ENCODE measurements at places on chromosomes 4 and X.
A peak's percentile ranks its signal among the peaks of the same experiment; 100 is the strongest.

DNA sequence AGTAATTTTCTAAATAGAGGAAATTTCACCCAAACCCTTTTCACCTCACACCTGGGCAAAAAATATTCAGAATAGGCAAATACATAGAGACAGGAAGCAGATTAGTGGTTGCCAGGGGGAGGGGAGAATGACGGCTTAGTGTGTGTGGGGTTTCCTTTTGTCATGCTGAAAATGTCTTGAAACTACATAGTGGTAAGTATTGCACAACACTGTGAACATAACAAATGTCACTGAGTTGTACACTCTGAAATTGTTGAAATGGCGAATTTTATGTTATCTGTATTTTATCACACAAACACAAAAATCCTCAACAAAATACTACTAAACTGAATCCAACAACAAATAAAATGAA lies 60.7 kb upstream of the PLAC1 start:
- no peak for DNase-seq

DNA sequence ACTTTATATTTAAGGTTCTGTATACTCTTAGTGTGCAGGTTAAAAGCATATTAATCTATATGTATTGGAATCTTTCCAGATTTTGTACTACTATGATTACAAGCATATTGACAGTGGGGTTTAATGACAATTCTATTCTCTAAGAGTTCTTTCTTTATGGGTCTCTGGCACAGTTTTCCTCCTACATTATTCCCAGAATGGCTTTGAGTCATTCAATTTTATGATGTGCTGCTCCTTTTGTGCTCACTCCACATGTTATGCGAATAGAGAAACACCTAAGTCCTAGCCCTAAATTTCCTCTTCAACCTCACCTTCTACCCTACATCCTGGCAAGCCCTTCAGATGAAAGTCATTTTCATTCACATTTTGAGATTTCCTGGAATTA lies 209.9 kb upstream of the DIAPH2 start:
- no peak for DNase-seq

DNA sequence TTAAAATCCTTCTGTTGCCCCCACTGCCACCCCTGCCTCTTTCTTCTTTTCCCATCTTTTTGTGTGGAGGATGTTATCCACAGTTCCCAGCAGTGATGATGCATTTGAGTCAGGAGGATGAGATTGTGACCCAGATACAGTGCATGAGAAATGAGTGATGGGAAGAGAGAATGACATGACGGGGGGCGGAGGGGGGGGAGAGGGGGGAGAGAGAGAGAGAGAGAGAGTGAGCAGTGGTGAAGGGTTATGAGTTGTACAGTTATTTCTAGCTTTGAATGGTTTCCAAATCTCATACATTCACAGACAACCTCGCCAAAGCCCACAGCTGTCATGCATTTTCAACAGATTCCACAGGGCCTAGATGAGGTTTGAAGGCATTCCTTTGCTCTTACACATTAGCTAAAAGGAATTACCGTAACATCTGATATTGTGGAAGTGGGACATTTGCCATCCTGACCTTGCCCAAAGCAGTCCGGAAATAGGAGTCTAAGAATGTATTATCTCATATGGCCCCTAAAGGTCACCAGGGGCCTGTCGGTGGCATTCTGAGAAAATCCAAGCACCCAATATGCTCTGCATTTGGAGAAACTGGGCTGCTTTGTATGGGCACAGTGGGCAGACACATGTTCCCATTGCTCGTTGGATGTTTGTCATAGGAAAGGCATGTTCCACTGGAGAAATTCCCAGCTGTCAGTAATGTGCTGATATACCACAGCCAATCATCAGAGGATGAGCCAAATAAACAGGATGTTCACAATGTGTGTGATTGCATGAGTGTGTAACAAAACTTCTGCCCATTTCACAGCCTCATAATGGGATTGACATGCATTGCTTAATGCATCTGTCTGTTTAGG lies 435.8 kb downstream of the SPRY1 start:
- DNase-seq: no peak

GRCh38 chr4:94160774-94161173 lies 46.9 kb upstream of the SMARCAD1 start:
- no peak for DNase-seq

GRCh38 chr4:159422626-159423025 lies 319.7 kb downstream of the RAPGEF2 start:
- DNase-seq: no peak

GRCh38 chr4:163941221-163941905 lies 446.9 kb downstream of the TMA16 start:
- no peak for DNase-seq

- DNase-seq: no peak
Measured at GRCh38 chr4:22794732-22795131, 102.0 kb downstream of the GBA3 start.

DNA sequence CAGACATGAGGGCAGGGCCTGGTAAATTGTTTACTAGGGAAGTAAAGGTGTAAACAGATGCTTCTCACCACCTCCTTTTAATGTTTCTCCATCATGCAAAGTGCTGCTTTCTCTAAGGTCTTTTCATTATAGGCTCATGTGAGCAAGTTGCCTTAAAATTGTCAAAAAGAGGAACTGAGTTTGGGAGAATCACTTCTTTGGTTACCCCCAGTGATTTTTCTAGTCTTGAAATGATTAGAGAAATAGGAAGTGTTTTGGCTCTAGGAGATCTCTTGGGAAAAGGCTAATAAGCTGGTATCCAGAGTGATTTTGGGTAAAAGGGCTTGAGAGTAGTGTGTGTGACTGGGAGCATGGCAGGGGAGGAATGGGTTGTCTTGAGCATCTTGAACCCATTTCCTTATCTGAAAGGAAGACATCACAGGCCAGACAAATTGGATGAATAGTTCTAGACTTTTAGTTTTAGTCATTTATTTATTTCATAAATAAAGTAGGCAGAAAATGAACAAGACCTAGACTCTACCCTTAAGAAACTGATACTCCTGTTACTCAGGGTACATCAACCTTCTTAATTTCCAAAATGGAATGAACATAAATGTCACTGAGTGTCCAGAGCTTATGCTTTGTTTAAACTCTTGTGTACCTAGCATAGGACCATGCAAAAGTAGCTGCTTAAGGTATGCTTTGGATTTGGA lies 14.2 kb downstream of the GRPR start:
- DNase-seq: no peak

DNA sequence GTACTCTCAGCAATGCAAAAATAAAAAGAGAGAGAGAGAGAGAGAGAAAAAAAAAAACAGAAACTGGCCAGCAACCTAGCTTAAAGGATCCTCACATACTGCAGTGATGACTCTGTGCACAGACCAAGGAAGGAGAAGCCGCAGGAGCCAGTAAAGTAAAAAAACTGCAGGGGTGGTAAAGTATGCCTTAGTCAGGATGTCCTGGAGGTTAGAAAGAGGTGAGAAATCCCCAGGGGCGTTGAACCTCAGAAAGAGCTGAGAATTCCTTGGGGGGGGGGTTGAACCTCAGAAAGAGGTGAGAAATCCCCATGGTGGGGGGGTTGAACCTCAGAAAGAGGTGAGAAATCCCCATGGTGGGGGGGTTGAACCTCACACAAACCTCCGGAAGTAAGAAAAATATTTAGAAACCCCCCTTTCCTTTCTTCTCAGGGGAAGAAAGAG lies 48.0 kb downstream of the MAGEA9 start:
- no peak for DNase-seq

GRCh38 chr4:112517067-112517634 lies 1.2 kb upstream of the NEUROG2 start:
- DNase-seq: no peak

- DNase-seq: no peak
Measured at GRCh38 chrX:39427492-39427891, 626.2 kb downstream of the MID1IP1 start.

DNA sequence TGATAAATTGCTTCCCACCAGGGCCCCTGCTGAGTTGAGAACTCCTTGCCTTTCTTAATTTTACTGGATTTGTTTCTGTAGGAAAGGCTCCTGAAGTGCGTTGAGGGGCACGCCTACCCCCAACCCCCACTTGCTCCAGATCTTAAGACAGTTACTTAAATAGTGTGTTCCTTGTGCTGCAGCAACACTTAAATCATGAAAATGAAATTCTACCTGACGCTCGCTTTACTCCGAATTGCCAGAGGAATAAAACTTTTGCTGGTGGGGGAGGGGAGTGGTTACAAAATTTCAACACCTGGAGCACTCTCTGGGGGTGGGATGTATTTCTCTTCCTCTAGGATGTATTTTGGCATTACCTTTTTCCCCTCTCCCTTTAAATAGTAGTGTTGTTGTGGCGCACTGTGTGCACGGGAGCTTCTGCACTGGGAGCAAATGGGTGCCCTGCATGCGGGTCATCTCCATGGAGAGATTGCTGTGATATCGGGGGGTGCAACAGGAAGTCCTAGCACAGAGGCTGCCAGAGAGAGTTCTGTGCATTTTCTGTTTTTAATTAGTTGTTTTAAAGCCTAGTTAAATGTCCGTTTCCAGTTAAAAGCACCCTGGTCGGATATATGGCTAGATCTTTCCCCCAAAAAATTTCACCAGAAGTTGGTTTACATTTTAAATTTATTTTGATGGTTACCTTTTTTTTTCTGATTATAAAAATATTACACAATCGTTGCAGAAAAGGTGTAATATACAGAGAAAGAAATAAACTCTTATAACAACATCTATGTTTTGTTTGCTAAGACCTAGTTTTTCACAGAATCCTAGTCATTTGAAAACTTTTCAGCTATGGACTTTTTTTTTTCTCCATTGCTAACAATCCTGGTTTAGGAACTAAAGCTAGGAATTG lies 207.7 kb downstream of the SOWAHB start:
- DNase-seq: no peak

DNA sequence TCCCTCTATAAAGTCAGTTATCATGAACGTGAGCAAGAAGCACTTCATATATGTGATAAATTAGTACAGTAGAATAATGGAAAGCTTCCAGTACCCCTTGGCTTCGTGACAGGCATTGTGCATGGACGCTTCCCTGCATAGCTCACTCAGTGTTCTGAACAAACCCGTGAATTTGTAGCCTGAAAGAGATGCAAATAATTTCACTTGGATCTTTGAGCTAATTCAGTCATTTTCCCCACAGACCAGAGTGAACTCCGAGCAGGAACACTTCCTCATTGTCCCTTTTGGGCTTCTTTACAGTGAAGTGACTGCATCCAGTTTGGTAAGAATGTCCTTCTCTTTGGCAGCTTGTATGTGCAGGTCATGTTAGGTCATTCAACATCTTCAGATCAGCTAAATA lies 50.1 kb downstream of the ADD1 start:
- DNase-seq: no peak

DNA sequence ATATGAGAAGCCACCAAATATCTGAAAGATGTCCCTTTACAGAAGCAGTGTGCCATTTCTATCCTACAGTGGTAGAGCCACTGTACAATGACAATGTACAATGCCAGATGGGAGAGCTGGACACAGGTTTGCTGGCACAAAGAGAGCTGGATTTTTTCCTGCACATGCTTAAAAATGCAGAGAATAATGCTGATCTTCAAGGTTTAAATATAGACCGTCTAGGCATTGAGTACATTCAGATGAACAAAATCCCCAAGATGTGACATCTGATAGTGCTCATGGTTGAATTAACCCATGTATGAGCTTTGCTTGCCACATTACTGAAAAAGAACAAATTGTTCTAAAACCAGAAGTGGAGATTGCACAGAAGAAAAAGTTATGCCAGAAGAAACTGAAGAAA lies 11.7 kb downstream of the ADGRL3 start:
- no peak for DNase-seq

- no peak for DNase-seq
Measured at GRCh38 chr4:5952286-5952974, 59.5 kb upstream of the CRMP1 start.

DNA sequence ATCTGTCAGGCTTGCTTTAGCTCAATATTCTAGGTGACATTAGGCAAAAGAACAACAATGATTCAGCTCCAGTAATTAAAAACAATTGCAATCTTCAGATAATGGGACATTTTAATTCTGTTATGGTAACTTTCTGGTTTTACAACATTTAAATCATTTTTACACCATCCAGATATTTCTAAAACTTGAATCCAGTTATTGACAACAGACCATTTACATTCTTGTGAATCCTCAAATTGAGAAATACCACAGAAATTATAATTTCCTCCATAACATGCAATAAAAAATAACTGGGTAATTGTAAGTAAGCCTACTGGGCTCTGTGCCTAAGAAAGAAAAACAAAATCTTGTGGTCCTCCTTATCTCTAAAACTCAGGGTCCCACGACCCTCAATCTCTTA lies 195.0 kb upstream of the S100G start:
- no peak for DNase-seq

- peak; percentile 9 for DNase-seq
Measured at GRCh38 chr4:25180524-25181131, 20.4 kb upstream of the SEPSECS start.

- DNase-seq: no peak
Measured at GRCh38 chr4:1542226-1542490, 135.9 kb upstream of the NKX1-1 start.

- no peak for DNase-seq
Measured at GRCh38 chrX:45046417-45046816, 154.3 kb downstream of the DIPK2B start.

DNA sequence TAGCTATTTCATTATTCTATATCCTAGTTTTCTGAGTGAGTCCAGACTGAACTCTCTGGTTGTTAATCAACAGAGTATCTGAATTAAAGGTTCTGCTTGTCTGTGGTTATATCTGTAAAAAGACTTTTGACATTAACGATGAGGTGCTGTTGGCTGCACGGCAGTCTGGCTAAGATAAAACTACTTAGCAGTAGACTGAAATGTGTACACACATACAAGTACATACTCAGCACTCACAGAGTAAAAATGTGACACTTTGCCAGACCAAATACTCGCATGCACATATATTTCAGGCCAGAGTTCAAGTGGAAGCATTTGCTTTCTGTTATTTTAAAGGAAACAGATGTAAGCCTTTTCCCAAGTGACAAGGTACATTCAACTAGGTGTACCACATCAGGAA lies 80.5 kb downstream of the PRDM5 start:
- no peak for DNase-seq

DNA sequence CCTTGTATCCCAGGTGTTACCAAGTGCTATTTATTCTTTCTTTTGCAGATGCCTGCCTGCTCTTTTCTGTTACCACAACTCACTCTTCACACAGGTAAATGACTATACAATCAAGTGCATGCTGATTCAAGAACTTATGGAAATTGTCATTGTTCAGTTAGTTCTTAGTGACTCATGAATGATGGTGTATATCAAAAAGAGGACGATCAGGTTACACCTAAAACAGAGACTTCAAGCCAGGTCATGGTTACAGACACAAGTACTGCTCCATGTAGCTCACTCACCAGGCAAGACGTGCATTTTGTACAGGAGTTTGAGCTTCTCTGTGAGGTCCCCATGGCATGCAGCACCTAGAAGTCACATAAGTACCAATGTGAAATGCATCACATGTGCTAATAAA lies 59.3 kb upstream of the UCP1 start:
- DNase-seq: no peak

DNA sequence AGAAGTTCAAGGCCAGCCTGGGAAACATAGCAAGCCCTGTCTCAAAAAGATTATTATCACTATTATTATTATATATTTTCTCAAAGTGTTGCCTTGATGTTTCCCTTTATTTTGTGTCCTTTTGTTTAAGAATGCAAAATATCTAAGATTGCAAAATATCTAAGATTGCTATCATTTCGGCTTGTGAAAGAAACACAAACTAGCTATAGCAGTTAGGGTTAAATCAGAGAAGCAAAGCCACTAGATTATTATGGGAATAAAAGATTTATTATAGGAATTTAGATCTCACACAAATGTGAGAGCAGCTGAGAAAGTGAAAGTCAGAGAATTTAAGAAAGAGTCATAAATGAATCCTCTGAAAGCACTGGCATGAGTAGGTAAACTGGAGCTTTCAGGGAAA lies 18.0 kb upstream of the TMEM184C start:
- DNase-seq: no peak

GRCh38 chrX:69556060-69557011 lies 52.2 kb downstream of the NALF2 start:
- DNase-seq: no peak
